Cortex of kidney (tissue), 1 donor: ENCODE measurements at places on chromosomes 11 and 22.

- DNase-seq = no peak
Measured at GRCh38 chr11:102280245-102280833, 36.9 kb upstream of the BIRC3 start.

DNA sequence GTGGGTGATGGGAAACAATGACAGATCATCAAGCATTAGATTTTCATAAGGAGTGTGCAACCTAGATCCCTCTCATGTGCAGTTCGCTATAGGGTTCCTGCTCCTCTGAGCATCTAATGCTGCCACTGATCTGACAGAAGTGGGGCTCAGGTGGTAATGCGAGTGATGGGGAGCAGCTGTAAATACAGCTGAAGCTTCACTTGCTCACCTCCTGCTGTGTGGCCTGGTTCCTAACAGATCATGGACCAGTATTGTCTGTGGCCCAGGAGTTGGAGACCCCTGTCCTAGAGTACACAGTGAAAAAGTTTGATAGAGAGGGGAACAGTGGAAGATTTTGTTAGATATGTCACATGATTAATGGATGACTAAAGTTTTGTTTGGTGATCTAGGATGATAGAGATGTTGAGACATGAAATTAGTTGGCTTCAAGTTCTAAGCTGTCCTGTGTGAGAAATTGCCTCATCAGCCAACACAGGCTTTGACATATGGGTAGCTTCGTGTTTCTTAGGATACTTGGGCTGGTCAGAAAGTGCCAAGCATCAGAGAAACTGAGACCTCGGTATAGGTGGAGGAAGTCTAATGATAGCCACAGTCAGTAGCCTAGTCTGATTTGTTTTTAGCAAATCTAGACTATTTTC is 47.4 kb downstream of the ARHGEF12 start:
- DNase-seq = no peak

DNA sequence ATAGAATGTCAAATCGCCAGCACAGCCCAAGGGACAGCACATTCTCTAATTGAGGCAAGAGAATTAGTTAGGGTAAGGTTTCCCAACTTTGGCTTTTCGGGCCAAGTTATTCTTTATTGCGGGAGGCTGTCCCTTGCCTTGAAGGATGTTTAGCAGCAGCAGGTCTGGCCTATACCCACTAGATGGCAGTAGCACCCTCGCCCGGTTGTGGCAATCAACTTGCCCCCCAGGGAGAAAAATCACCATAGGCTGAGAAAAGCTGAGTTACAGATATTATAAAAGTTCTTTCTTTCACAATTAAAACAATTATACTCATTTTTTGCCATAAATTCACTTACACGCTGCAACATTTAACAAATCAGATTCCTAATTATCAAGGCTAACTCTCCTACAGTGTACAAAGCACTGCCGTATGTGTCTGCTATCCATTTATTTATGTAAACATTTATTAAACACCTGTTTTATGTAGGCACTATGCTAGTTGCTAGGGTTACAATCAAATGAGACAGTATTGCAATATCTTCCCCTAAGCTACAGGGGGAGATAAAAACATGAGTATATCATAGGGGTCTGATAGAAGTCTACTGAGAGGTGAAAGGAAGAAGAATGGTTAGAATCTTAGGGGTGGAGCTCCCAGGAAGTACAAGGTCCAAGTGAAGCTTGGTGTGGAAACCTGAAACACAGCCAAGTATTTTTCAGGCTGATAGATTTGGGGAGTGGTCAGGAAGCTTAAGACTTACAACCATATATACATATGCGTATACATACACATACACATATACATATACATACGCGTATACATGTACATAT is 452.3 kb downstream of the RAB38 start:
- DNase-seq = no peak

DNA sequence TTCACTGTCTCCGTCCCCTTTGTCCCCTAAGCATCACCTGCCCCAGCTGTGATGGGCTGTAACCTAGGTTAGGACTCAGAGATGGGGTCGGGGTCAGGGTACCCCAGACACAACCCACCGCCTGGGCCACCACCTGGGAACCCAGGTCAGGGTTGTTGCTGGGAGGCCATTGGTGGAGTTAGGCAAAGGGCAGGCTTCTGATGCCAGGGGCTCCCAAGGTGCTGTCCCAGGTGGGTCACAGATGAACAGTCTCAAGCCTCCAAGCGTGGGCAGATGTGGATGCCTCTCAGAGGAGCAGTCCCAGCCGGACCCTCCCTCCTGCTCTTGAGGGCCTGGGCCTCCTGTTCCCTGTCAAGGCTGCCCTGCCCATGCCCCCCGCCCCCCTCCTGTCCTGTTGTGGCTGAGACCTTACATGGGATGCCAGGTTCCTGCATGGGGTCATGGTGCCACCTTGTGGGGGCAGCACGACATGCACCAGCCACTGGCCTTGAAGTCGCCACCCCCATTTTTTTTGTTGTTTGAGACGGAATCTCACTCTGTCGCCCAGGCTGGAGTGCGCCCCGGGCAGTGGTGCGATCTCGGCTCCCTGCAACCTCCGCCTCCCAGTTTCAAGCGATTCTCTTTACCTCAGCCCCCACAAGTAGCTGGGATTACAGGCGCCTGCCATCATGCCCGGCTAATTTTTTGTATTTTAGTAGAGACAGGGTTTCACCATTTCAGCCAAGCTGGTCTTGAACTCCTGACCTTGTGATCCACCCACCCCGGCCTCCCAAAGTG is 12.1 kb downstream of the GATD1 start:
- no peak for DNase-seq

DNA sequence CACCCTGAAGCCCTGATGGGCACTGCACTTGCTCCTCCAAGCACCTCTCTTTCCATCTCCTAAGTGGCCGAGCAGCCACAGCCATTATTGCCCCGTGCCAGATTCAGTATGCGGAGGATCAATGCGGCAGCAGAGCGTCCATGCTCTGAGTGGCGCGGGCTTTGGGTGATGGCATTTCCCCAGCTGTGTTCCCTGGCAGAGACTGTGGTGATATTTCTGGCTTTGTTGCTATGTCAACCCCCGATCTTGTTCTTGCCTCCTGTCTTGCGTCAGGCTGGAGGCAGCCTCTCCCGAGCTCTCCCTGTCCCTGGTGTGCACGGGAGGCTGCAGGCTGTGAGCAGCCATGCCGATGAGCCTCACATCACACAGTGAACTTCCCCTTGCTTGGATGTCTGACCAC is 1018.6 kb downstream of the TBC1D22A start:
- DNase-seq = no peak

DNA sequence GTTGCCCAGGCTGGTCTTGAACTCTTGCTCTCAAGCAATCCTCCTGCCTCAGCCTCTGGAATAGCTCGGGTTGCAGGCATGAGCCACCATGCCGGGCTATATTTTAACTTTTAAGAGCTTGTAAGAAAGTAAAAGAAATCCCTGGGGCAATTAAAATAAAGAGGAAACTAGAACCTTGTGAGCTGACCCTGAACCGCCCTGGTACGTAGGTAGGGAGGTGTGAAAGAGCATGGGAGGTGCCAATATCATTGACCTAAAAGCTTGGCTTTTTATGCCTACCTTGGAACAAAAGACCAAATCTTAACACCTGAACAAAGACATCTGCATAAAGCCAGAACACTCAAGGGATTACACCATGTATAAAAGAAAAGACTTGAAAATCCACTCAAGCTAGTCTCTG is 595.1 kb downstream of the SOX6 start:
- DNase-seq = no peak
